ENCODE measurements at places on chromosomes 6 and 20.

DNA sequence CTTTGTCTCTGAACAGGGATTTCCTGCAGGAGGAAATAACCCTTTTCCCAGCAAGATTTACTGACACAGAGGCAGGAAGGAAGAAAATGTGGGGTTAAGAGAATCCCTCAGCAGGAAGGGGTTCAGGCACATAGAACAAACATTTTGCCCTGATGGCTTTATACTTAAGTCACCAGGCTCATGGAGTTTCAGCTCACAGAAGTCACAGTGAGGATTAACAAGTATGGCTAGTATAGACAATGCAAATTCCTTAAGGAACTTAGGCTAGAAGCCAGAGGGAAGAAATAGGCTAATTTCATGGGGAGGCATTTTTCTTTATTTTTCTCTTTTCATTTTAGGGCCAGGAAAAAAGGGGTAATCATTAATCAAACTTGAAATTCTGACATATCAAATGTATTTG lies 50.2 kb downstream of the MCHR2 start:
- DNase-seq: no peak

- no peak for DNase-seq
Measured at GRCh38 chr6:160217073-160217472, 41.5 kb downstream of the SLC22A2 start.

DNA sequence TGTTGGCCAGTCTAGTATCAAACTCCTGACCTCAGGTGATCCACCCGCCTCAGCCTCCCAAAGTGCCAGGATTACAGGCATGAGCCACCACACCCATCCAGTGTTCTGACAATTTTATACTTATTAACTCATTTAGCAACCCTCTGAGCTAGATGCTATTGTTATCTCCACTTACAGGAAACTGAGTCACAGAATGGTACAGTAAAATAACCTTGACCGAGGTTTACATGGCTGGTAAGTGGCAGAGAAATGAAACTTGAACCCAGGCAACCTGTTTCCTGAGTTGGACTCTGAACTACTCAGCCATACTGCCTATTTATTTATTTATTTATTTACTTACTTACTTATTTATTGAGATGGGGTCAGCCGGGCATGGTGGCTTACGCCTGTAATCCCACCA lies 6.6 kb upstream of the SIGLEC1 start:
- DNase-seq: no peak

DNA sequence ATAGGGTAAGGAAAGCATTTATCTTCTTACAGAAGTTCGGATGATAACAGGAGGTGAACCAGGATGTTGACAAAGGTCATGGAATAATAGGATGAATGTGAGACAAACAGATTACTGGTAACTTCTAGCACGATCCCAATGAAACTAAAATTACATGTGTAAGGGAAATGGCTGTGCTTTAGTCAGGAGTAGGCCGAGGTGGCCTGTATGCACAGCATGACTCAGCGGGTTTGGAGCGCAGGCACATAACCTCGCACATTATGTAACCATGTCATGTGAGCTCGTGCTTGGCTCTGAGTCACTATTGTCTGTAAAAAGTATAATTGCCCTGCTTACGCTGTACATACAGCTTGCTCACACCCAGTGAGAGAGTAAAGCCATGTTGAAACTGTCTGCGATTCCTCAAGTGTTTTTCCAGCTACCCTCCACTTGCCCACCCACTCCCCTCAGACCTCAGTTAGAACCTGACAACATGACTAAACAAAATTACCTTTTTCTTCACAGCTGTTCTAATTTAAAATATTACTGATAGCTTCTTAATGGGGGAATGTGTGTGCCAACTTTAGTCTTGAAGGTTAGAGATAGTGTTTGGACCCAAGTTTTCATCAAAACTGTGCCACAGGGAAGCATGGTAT lies 8.2 kb downstream of the CYB5R4 start:
- no peak for DNase-seq

- no peak for DNase-seq
Measured at GRCh38 chr6:41934278-41935192, 7.1 kb downstream of the CCND3 start.

GRCh38 chr6:163579880-163580295 lies 165.4 kb downstream of the QKI start:
- no peak for DNase-seq

DNA sequence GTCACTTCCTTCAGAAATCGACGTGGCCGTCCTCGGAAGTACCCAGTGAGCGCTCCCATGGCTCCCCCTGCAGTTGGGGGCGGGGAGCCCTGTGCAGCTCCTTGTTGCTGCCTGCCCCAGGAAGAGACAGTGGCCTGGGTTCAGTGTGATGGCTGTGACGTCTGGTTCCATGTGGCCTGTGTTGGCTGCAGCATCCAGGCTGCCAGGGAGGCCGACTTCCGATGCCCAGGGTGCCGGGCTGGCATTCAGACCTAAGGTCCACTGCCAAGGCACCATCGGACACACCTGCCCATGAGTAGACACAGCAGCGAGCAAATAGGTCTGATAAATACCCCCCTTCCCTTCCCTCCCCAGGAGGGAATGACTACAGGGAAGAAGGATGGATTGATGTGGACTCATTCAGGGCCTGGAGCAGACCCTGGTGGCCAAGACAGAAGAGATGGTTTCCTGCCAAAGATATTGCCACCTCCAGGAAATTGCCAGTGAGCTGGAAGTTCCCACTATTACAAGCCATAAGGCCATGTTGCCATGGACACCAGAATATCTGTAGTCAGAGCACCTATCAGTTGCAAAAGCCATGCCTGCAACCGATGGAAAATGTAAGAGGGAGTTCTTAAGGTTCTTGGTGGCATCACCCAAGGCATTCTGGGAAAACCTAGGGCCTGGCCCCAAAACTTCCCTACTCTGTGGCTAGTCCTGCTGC lies 4.2 kb downstream of the TCF19 start:
- no peak for DNase-seq

DNA sequence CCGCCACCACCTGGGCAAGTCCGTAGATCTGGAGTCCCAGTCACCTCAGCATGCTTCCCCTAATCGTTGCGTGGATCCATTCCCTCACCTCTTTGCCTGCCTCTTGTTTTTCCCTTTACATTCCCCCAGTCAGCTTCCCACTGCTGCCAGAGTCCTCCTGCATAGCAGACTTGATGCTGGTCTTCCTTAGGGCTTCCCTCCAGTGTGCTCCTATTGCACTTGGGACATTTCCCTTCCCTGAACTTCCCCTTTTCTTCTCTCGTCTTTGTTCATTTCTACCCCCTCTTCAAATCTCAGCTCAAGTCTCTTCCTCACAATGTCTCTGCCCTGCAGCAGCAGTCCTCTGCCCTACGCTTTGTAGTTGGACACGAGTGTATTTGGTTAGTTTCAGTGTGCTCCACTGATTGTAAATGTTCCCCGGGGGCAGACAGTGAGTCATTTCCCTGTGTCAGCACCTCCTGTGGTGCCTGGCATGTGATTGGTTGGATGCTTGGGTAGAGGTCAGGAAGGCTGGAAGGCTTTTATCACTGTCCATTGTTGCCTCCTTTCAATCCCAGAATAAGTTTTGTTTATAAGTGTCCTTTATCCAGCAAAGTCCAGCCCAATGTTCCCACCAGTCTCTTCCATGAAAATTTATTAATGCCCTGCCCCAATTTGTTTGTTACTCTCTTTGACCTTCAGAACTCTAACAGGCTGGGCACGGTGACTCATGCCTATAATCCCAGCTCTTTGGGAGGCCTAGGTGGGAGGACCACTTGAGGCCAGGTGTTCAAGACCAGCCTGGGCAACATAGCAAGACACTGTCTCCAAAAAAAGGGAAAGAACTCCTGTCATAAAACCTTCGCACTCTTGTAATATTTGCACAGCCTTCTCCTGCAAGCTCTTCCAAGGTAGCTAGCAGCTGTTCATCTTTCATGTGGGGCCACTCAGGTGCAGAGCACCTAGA lies 38.3 kb downstream of the FAM120B start:
- DNase-seq: no peak

DNA sequence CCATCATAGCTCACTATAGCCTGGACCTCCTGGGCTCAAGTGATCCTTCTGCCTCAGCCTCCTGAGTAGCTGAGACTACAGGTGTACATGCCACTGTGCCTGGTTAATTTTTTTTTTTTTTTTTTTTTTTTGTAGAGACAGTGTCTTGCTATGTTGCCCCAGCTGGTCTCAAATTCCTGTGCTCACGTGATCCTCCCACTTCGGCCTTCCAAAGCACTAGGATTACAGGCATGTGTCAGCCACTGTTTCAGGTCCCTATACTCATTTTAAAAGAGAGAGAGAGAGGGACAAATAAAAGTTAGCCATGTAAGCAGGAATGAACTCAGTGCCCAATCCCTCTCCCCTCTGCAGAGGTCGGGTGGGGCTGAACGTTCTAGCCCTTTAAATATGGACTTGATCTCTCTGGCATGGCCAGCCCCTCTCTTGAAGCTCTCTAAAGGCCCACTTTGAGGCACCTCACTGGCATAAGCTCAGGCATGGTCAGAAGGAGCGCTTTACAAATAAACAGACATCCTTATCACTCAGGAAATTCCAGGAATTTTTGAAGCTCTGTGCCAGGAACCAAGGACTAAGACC lies 9.0 kb upstream of the SERPINB1 start:
- no peak for DNase-seq

GRCh38 chr20:61966492-61967244 lies 99.0 kb downstream of the TAF4 start:
- DNase-seq: no peak

DNA sequence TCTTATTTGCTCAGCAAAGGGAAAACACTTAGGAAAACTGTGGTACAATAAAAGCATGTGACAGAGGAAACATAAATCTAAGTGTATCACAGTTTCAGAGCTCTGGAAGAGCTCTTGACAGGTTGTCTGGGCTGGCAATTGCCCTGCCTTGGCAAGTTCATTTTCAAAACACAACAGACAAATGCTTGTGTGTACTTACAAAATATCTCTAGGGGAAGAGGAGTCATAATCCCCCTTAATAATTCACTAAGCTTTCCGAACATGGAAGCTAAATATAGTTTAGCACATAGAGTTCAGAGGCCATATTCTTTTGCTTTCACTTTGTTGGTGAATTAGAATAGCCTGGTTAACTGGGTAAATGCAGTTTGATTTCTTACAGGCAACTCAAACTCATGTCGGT lies 211.6 kb upstream of the THEMIS start:
- DNase-seq: no peak

DNA sequence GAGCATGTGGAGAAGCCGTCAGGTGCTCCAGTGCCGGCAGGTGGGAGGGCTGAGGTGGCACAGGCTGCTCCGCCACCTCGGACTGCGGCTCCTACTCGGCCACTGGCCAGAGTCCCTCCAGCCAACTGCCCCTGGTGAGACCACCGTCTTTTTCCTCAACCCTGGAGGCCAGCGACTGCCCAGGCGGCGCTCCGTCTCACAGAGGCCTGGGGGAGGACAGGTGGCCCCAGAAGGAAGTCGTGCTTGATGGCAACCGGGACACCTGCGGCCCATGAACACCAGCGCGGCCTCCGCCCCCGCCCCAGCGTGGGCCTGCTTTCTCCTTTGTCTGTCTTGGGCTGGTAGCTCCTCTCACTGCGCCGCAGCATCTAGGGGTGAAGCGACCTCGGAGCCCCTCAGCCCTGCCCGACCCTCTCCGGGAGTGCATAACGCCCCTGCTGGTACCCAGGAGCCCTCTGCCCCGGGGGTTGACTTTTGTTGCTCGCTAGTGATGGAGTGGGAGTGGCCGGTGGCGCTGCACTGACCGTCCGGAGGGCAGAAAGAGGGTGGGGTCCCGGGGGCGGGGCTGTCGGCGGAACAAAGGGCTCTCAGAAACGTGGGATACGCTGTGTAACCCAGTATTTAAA lies 706 bp upstream of the TUBB2B start:
- DNase-seq: no peak

DNA sequence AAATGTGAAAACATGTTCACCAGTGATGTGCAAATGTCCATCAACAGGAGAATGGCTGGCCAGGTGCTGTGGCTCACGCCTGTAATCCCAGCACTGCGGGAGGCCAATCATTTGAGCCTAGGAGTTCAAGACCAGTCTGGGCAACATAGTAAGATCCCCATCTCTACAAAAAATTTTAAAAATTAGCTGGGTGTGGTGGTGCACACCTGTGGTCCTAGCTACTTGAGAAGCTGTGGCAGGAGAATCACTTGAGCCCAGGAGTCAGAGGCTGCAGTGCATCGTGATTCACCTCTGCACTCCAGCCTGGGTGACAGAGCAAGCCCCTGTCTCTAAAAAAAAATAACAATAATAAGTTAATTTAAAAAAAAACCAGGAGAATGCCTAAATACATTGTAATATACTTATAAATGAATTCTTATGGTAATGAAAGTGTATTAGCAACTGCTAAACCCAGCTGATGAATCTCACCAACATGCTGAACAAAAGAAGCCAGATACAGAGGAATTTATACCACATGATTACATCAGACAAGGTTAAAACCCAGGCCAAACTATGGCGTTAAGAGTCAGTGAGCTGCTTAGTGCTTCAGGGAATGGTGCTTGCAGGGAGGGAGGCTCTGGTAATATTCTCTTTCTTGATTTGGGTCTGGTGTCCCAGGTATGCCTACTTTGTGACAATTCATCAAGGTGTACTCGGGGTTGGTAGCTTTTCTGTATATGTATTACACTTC lies 36.4 kb downstream of the RPP40 start:
- DNase-seq: no peak

GRCh38 chr6:149842331-149842730 lies 21.8 kb downstream of the LRP11 start:
- DNase-seq: no peak

DNA sequence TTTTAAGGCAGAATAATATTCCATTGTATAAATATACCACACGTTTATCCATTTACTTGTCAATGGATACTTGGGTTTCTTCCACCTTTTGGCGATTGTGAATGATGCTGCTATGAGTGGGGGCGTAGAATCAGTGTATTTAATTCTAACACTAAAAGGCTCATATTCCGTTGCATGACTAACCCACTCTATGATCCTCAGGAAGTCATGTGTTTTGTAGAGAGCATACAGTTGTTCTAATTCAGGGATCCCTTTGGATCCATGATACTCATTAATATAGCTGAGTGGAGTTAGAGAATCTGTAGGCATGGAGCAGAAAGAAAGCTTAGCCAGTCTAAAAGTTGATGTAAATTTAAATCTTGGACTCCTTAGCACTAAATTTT lies 74.2 kb upstream of the TMEM170B start:
- no peak for DNase-seq

DNA sequence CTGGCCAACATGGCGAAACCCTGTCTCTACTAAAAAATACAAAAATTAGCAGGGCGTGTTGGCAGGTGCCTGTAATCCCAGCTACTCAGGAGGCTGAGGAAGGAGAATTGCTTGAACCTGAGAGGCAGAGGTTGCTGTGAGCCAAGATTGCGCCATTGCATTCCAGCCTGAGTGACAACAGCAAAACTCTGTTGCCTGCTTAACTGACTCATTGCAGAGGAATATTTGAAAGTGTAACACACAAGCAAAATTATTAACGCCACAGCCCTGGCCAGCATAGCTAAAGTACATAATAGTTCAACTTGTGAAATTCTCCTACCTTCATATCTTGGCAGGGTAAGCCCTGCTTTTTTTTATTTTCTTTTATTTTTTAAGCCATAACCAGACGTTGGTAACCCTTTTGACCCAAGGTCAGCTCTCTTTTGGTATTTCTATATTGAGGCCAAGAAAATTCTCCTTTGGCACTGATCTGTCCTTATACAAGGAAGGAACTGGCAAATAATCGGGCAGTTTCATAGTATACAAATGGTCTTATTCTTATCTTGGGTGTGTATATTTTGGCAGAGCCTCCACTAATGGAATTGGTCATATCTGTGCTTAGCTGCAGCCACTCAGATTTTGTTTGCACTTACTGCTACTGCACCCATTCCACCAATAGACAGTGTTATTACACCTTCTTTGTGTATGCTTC lies 4.0 kb upstream of the ADGRF5 start:
- no peak for DNase-seq

- DNase-seq: no peak
Measured at GRCh38 chr20:1964659-1965405, 29.0 kb downstream of the PDYN start.

GRCh38 chr6:153023977-153024708 lies 21.6 kb upstream of the MTRF1L start:
- DNase-seq: no peak
